ENCODE measurements at places on chromosomes 2 and 18.

DNA sequence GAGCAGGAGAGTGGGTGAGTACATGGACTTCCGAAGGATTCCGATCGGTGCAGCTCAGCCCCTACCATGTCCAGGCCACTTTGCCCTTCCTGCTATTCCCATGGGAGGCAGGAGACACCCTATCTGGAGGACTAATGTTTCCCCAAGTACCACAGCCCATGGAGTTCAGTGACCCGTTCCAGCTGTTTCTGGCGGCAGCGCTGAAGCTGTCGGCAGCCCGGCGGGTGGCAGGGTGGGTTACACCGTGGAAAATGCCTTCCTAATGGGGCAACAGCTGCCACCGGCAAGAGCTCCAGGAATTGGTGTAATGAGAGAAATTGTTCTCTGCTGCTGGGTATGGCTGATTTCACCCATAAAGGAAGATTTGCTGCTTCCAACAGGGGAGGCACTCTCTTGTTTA lies 98.3 kb downstream of the MYCN start:
- DNase-seq, result no peak

DNA sequence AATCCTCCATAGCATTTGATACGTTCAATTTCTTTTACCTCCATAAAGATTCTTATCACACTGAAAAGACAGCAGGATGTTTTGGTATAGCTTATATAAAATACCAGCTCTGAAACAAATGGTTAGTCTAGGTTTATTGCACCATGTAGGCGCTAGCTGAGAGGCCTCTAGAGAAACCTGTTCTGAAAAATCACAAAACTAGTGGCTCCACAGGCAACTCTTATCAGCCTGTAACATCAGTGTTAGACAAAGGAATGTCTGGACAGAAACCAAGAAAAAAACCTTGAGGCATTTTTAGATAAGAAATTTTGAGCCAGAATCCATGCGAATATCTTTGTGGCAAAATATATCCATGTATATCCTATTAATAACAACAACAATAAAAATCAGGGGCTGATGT lies 440.4 kb upstream of the MAP2 start:
- no peak for DNase-seq

DNA sequence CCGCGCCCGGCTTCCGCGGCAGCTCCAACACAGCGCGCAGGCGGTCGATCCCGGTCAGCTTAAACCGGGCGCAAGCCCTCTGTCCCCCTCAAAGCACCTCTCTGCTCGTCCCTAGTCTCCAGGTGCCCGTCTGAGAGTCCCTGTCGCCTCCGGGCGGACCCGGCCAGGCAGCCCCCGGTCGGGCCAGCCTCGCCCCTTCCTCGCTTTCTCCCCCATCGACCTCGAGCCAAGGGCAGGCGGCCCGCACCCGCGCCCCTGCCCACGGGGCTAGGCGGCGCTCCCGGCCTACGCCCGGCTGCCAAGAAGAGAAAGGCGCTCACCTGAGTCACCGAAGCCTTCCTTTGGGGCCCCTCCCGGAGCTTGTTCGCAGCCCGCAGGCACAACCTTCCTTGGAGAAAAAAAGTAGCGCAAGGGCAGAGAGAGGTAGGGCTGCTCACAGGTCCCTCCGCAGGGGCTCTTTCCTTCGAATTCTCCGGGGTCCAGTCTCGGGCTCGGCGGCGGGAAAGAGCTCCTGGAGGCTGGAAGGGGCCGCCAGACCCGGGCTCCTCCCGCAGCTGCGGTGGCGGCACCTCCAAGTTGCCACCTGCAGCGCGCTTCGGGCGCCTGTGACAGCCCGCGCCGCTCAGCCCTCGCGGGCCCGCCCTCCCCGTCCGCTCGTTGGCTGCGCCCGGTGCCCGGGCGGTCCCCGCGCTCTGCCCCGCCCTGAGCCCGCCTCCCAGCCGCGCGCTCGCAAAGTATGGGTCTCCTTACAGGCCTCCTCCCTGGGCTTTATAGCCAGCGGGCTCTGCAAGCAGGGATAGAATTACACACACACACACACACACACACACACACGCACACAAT lies 86.5 kb upstream of the EPB41L3 start:
- no peak for DNase-seq

DNA sequence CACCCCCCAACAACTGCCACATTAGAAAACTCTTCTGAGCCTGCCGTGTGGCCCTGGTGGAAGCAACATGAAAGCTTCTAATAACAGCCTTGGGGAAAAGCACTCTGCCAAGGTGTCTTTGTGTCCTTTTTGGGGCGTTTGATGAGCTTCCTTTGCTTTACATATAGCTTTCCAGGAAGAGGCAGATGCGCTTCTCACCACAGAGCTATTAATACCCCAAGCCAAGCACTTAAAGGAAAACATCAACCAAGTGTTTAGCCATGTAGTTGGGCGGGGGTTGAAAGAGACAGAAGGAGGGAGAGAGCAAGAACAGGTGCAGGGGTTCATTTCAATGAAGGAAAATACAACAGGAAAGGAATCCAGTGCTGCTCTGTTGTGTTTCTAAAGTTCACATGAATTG lies 176.1 kb downstream of the VAPA start:
- no peak for DNase-seq

- DNase-seq, result no peak
These were observed 112.8 kb downstream of the CELF4 start for GRCh38 chr18:37452682-37453385.

- no peak for DNase-seq
These were observed 17.3 kb upstream of the MARCHF4 start for GRCh38 chr2:216389570-216389969.

GRCh38 chr2:71551631-71551915 lies 98.2 kb downstream of the DYSF start:
- DNase-seq, result no peak

DNA sequence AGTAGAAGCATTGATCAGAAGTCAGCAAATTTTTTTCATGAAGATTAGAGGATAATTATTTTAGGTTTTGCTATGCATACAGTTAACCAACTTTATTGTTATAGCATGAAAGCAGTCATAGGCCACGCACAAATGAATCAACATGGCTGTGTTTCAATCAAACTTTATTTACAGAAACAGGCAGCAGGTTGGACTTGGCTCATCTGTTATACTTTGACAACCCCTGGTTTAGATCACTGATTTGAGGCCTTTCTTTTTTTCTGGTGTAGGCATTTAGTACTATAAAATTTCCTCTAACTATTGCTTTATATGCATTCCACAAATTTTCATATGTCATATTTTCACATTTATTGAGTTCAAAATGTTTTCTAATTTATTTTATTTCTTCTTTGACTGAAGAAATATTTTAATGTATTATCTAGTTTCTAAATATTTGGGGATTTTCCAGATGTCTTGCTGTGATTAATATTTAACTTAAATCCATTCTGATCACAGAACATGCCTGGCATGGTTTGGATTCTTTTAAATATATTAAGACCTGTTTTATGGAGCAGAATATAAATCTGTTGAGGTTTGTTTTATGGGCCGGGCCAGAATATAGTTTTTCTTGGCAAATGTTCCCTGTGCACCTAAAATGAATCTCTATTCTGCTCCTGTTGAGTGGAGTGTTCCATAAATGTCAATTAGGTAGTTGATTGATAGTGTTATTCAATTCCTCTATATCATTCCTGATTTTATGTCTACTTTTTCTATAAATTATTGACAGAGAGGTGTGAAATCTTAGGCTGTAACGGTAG lies 116.3 kb upstream of the KLHL29 start:
- DNase-seq, result no peak

GRCh38 chr2:28348921-28349320 lies 43.7 kb upstream of the FOSL2 start:
- DNase-seq, result no peak

GRCh38 chr2:42105330-42106256 lies 57.8 kb downstream of the PKDCC start:
- peak; percentile 85 for DNase-seq

DNA sequence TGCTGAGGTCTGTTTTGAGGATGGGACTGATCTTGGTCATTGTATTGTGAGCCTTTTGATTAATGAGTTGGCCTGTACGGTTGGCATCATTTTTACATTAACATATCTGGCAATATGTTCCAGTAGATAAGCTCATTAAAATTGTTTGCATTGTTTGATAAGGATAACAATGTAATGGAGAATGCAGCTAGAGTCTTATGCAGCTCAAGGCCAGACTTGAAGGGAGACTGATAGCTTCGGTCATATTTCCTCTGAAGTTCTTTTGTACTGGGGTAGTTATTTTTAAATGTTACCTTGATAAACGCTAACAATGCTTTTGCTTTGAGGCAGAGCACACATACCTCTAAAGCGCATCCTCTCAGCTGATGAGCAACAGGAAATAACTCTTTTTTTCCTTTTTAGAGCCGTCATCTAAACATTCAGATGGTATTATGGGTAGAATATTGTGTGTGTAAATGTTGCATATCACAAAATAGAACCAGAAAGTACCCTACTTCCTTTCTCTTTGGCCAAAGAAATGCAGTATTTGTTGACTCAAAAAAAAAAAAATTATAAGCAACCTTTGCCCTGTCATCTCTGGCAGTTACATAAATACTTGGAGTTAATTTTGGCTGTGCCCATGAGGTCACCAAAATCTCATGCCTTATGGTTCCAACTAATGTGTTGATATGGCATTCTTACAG lies 1.3 kb downstream of the MAPRE2 start:
- DNase-seq, result no peak

DNA sequence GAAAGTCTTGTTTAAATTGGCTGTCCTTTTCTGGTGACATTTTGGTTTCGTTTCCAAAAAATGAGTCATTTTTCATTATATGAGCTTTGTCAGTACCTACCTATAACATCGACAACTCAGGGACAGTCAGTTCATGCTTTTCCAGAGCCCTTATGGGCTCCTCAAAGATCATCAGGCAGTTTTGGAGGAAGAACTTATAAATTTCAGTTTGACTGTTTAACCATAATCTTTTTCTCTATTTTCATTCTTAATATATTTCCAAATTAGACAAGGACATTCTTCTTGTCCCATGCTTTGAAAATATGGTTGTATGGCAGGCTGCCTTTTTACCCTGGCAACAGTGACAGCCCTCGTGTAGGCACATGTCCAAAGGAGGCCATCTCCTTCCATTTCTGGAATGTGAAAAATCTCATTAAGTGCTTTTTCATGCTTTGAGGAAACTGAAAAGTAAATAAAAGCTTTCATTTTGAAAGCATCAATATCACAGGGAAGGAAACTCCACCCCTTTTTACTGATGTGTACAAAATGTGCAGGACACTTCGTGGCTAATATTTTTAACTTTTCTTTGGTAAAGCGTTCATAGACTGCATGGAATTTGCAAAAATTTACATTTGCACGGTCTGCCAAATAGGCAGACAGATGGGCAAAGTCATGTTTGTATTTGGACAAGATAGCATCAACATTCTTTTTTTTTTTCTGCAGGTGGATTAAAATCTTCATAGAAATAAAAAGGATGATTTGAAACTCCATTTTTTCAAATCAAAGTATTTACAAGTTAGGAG lies 7.2 kb upstream of the PROC start:
- no peak for DNase-seq

GRCh38 chr2:106700616-106701015 lies 185.4 kb downstream of the ST6GAL2 start:
- no peak for DNase-seq

DNA sequence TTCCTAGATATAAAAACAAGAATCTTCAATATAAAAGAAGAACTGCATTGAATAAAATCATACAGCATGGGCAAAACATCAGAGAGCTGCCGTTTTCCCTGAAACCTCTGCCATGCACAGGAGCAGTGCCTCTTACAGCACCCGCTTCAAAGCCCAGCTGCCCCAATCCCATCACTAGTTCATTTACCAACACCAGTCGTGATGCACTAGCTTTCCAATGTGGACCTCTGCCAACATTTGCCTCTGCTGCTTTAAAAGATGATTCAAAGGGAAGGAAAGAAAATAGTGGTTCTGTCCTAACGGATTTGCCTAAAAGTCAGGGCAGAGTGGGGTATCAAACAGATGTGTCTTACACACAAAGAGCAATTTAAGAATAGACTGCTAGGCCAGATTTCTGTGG lies 43.4 kb upstream of the AP1S3 start:
- no peak for DNase-seq

DNA sequence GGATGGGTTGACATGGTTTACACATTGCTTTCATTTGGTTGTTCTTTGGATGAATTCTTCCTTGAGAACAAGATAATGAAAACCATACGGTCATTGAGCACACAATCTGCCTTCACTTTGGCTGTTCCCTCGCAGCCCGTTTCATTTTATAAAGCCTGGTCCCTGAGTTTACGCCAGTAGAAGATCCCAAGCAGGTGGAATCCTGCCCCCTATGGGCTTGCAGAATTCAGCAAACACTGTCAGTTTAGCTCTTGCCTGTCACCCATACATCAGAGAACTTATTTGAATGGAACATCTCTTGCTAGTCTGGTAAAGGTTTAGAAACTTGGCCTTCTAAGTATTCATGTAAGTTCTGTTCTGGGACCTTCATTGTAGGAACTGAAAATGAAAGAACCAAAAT lies 666.4 kb upstream of the ZEB2 start:
- DNase-seq, result no peak

- DNase-seq, result peak; percentile 18
These were observed 58.0 kb upstream of the ARL5A start for GRCh38 chr2:151886241-151886640.

- no peak for DNase-seq
These were observed 3.8 kb downstream of the ANKMY1 start for GRCh38 chr2:240553956-240554480.

DNA sequence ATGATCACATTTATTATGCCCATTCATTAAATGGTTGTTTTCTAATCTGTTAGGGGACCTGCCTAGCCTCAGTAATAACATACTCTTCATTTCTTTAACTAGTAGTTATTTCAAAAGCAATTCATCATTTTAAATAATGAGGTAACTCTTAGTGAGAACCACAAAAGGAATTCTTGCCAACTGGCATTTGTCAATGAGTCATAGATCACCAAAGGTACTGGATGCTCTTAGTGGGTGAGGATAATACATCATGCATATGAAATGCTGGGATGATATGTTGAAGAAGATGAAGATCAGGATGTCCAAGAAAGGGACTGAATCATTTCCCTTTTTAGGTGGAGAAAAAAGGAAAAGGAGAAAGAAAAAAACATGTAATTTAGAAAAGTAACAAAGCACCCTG lies 826.2 kb upstream of the DDX18 start:
- no peak for DNase-seq

DNA sequence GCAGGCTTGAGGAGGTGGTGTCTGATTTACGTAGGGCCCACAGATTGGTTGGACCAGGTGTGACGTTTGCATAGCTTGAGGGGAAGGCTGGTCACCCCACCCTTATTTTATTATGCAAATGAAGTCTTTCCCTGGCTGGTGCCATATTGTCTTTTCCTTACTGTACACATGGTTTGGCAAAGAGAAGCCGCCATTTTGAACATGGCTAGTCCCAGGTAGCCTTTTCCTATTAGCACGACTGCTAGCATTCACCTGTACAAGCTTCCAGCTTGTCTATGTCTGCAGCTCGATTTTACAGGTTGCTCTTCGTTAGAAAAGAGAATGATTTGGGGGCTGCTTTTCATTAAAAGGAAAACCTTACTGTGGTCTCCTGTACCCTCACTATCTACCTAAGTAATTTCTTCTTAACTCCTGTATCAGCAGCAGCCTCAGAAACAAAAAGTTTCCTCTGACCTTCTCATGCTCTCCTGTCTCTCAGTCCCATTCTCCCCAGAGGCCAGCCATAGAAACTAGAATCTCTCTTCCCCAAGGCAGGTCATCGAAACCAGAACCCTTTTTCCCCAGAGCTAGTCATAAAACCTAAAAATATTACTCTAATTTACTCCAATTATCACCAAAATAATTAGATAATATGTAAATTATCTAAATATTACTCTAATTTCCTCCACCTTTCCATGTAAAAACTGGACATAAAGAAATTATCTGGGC lies 151.8 kb downstream of the B3GNT2 start:
- no peak for DNase-seq

Data from CD4-positive, alpha-beta T cell treated with Interferon gamma for 1 hour (primary cell).